ENCODE measurements at places on chromosomes 5 and 9. TPM values are rescaled to one million over a fixed set of nuclear protein-coding genes. Genes with fewer than 3 reads are reported as not detected.

GRCh38 chr9:114209151-114209550 is 53.8 kb downstream of the COL27A1 start:
- DNase-seq = no peak

DNA sequence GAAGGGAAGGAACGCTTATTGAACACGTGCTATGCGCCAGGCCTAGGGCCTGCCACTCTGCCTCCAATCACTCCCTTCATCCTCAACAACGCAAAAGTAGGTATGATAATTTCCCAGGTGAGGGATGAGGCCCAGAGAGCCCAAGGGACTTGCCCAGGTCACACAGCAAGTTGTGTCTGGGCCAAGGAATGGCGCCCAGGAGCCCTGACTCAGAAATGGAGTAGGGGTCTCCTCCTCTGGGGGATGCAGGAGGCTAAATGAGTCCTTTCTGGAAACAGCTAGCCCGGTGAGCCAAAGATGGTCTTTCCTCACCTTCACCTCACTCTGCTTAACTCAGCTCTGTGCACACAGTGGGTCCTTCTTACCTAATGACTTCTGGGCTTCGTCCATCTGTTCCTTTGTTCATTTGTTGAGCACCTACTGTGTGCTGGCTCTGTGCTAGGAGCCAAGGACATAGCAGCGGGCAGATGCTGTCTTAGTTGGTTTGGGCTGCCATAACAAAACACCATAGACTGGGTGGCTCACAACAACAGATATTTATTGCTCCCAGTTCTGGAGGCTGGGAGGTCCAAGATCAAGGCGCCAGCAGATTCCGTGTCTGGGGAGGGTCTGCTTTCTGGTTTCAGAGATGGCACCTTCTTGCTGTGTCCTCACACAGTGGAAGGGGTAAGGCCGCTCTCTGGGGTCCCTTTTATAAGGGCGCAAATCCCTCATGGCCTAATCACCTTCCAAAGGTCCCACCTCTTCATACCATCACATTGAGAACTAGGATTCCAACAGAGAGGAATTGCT is 22.3 kb upstream of the NEURL1B start:
- DNase-seq = no peak

GRCh38 chr9:133142684-133143622 is 20.8 kb downstream of the GBGT1 start:
- DNase-seq = no peak

- DNase-seq = peak; percentile 60
Measured at GRCh38 chr9:72464857-72465592, 56.4 kb upstream of the TMC1 start.

DNA sequence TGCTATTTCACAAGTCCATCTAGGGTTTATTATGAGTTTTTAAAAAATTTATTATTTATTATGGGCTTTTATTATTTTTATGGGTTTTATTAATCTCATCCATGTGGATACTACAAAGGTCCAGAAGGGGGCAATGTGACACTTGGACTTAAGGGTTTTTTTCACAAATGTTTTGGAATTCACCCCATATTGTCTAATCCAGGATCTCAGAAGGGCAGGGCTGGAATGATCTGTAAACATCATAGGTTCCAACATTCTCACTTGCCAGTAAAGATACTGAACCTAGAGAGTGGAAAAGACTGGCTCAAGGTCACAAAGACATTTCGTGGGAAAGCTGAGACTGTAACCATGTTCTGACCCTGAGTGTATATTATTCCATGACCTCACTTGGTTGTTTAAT is 35.6 kb downstream of the NIM1K start:
- DNase-seq = peak; percentile 19

- peak; percentile 59 for DNase-seq
Measured at GRCh38 chr5:172713113-172713808, 57.7 kb downstream of the DUSP1 start.

GRCh38 chr5:14172149-14172795 is 29.1 kb downstream of the TRIO start:
- no peak for DNase-seq

- no peak for DNase-seq
Measured at GRCh38 chr5:181120306-181120705, 10.7 kb downstream of the OR2V1 start.

DNA sequence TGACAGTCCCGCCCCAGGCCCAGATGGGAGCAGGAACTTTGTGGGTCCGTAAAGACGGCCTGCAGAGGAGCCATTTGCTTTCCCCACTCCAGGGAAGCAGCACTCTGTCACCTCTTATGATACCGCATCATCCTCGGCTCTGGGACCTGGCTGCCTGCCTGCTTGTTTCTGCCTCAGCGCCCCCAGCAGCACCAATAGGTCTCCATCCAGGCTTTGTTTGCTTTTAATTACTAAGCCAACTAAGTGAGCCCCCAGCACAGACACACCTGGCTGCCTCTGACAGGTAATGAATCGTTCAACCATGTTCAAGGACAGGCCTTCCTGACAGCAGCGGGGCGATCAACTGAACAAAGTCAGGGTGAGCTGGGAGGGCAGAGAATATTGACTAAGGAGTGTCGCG is 141.4 kb downstream of the C5orf15 start:
- no peak for DNase-seq

ARID3C gene
- 0.09 TPM for total RNA-seq

SPACA9 gene
- total RNA-seq = 1.9 TPM
